Nephron progenitor cell (in vitro differentiated cells): ENCODE measurements at places on chromosomes 7 and 10.

GRCh38 chr7:111873326-111873646 lies 311.0 kb upstream of the IMMP2L start:
- H3K4me1 ChIP-seq = peaks cover 37% of the 10 kb centered on the region
- peak overlapping the region; percentile 70 for H3K27ac ChIP-seq
- no peak for DNase-seq

DNA sequence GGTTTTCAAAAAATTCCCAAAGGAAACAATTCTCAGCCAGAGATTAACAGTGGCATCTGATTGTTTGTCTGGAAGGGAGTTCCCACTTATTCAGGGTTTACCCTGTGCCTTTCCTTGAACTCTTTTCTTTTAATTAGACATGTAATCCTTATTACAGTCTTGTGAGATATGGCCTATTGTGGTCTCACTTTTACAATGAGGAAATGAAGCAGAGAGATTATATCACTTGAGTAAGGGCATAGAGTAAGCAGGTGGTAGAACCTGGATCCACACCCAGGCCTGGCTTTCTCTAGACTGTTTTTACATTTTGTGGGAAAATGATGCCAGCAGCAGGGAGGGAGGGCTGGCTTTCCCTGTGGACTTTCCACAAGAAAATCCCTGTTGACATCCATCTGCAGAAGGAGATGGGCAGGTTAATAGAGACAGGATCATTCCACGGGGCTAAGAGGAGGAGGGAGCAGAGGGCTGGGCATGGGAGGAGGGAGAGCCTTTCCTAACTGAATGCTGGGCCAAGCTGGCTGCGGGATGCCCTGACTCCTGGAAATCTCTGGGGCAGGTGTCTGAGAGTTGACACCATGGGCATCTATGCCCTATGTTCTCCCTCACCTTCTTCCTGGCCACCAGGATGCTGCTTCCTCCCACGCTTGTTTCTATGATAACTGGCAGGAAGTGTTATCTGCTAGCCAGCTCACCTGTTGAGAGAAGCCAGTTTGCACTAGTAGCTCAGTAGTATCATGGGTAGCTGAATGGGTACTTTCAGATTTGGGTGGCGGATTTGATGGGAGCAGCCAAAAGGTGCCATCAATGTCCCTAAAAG lies 28.7 kb upstream of the ARHGAP22 start:
- no peaks in the 10 kb centered on the region for H3K36me3 ChIP-seq
- H3K4me3 ChIP-seq = no peak overlapping the region
- DNase-seq = no peak
- no peak overlapping the region for H3K27ac ChIP-seq
- no peaks in the 10 kb centered on the region for H3K4me1 ChIP-seq

DNA sequence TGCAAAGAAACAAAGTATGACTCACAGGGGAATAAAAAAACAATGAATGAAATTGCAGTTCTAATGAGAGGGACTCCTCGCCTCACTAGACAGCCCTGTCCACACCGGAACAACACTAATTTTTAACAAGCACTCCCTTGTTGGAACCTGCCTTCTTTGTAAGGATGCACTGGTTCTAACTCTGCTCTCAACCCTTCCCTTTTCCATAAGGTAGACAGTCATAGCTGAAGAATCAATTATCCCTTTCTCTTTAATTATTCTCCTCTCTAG lies 65.1 kb downstream of the TSPAN12 start:
- H3K27ac ChIP-seq = no peak overlapping the region
- DNase-seq = no peak
- peaks cover 11% of the 10 kb centered on the region for H3K4me1 ChIP-seq
- peaks cover 35% of the 10 kb centered on the region for H3K36me3 ChIP-seq

GRCh38 chr7:147249956-147250355 lies 1133.4 kb downstream of the CNTNAP2 start:
- no peak for DNase-seq
- no peaks in the 10 kb centered on the region for H3K36me3 ChIP-seq
- no peak overlapping the region for H3K27ac ChIP-seq
- no peaks in the 10 kb centered on the region for H3K4me1 ChIP-seq
- no peak overlapping the region for H3K4me3 ChIP-seq
- no peaks in the 10 kb centered on the region for H3K27me3 ChIP-seq

- no peak overlapping the region for H3K4me3 ChIP-seq
- H3K4me1 ChIP-seq = peaks cover 54% of the 10 kb centered on the region
- H3K36me3 ChIP-seq = no peaks in the 10 kb centered on the region
- DNase-seq = no peak
- peaks cover 10% of the 10 kb centered on the region for H3K27me3 ChIP-seq
Measured at GRCh38 chr10:117610321-117610720, 67.8 kb downstream of the EMX2 start.

DNA sequence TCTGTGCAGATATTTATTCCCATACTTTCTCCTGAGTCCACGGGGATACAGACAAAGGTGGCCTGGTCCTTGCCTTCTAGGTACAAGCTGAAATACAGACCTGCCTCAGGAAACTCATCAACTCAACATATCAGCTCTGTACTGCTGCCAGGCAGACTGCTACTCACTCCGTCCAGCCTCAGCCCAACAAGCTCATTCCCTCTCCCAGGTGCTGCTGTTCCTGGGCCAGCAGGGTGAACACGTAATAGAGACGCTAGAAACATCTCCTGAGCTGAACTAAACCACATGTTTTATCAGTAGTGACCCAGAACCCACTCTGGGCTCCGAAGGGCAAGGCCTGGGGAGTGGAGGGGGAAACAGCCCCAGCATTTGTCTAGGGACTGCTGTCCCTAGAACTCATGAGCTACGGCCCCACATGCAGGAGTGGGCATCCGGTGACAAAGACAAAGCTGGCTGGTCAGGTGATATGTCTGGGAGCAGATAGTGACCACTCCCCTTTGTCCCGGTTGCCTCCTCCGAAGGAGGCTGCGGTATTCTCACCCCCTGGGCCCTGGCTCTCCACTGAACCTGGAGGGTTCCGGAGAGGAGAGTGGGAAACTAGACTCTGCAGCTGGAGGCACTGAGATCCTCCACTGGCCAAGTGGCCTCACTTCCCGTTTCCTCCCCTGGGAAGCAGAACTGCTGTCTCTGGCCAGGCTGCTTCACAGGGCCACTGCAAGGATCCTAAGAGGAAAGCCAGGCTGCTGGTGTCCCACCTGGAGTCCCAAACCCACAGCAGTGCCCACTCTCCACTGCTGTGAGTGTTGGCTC lies 116.1 kb downstream of the FAM53B start:
- H3K36me3 ChIP-seq = no peaks in the 10 kb centered on the region
- H3K27ac ChIP-seq = peak overlapping the region; percentile 90
- peaks cover 4% of the 10 kb centered on the region for H3K27me3 ChIP-seq
- DNase-seq = no peak
- H3K4me1 ChIP-seq = peaks cover 55% of the 10 kb centered on the region

DNA sequence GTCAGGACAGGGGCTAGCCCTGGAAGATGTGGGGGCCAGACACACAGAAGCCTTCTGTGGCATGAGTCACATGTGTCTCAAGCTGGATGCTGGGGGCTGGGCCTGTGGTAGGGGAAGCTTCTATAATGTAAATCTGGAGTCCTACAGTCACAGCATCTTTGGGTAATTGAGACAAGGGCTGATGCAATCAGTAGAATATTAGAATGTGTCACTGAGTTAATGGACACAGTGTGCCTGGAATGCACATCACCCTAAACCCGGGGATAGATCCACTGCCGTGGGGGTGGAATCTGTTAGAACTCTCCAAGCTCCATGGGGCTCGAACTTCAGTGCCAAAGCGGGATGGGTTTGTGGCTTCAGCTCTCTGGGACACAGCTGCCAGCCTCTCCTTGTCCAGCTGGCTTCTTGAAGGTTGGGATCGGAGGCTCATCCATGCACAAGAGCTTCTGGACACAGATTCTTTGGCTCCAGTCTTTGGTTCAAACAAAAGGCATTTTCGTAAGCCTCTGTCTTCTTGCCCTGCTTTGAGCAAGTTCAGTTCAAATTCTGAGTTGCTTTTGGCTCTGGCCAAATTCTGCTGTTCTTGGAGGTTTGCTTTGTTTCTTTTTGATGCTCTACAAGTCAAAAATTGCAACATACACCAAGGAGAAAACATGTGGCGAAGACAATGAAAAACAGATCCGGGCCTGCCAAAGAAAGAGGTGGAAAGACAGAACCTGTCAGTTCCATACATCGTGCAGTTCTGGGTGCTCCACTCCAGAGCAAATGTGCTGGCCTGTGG lies 194.8 kb upstream of the ZNF32 start:
- no peak overlapping the region for H3K4me3 ChIP-seq
- peaks cover 29% of the 10 kb centered on the region for H3K27me3 ChIP-seq
- H3K27ac ChIP-seq = peak overlapping the region; percentile 34
- no peaks in the 10 kb centered on the region for H3K36me3 ChIP-seq
- no peak for DNase-seq

GRCh38 chr7:155863721-155864151 lies 51.5 kb upstream of the SHH start:
- no peak overlapping the region for H3K4me3 ChIP-seq
- H3K27ac ChIP-seq = no peak overlapping the region
- H3K4me1 ChIP-seq = no peaks in the 10 kb centered on the region
- peaks cover 42% of the 10 kb centered on the region for H3K27me3 ChIP-seq
- DNase-seq = no peak
